Stimulated activated memory B cell treated with anti-CD40 and anti-IgM and Interleukin-4, amounts not matched to agents 10 μg/mL and 1 μg/mL and 100 μg/mL, for 72 hours (primary cell): ENCODE measurements at places on chromosomes 2 and 18.

DNA sequence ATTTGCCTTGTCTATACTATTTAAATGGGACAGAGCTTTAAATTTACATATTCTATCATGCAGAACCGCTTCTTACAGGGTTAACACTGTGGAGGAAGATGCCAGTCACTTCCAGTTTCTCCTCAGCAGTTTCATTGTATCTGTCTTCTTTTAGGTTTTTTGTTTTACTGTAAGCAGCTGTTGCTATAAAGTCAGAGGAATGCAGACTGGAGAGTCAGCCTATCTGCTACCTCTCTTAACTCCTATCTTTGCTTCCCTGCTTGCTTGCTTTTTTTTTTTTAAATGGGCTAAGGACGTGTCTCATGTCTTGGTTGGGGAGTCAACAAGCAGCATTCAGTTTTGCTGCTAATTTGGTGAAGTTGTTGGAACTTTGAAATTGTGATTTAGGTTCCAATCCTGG, 8.9 kb downstream of the EPC2 start:
- peak; percentile 80 for ATAC-seq

- ATAC-seq, result no peak
Measured at GRCh38 chr2:207403950-207404349, 125.8 kb upstream of the CREB1 start.

GRCh38 chr2:126698376-126698775, 42.4 kb downstream of the GYPC start:
- ATAC-seq, result no peak

DNA sequence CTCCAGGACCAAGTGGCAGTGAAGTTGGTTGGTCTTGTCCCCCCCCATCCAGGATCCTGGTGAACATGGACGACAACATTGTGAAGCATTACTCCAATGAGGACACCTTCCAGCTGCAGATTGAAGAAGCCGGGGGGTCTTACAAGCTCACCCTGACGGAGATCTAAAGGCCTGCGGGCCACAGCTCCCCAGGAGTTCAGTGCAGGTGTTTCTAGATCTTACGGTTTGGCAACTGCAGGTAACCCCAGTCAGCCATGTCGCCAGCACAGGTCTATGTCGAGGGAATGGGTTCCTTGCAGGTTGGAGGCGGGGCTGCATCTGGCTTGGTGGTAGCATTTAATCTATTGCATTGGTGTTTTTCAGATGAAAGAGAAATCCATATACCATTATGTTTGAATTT, 42.8 kb upstream of the KLF11 start:
- ATAC-seq, result no peak

DNA sequence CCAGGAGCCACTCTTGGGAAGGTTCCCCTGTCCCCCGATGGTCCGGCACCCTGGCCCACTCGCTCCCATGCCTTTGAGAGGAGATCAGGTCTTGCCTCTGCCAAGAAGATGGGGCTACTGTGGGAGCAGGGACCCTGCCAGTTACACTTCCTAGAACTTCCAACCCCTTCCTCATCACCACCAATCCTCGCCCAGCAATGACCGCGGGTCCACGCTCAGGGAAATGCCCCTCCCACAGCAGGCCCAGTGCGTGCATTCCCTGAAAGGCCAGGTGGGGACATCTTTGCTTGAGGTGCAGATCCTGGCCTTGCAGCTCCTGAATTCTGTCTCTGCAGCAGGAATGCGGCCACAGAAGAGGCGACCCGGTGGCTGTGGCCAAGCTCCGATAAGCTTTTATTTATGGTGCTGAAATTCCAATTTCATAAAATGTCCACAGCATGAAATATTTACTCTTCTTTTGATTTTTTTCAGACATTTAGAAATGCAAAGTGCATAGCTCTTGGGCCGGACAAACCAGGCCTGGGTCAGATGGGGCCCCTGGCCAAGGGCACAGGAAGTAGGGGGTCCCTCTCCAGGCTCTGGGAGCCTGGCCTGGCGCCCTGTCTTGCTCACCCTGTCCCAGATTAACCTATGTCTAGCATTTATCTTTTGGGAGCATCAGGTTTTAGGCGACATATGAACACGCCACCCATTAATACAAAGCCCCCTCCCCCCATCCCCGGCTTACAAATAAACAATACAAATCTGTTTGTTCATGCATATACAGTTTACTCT, 29.8 kb downstream of the PXDN start:
- no peak for ATAC-seq

GRCh38 chr18:10579079-10579867, 53.4 kb downstream of the NAPG start:
- ATAC-seq, result no peak

DNA sequence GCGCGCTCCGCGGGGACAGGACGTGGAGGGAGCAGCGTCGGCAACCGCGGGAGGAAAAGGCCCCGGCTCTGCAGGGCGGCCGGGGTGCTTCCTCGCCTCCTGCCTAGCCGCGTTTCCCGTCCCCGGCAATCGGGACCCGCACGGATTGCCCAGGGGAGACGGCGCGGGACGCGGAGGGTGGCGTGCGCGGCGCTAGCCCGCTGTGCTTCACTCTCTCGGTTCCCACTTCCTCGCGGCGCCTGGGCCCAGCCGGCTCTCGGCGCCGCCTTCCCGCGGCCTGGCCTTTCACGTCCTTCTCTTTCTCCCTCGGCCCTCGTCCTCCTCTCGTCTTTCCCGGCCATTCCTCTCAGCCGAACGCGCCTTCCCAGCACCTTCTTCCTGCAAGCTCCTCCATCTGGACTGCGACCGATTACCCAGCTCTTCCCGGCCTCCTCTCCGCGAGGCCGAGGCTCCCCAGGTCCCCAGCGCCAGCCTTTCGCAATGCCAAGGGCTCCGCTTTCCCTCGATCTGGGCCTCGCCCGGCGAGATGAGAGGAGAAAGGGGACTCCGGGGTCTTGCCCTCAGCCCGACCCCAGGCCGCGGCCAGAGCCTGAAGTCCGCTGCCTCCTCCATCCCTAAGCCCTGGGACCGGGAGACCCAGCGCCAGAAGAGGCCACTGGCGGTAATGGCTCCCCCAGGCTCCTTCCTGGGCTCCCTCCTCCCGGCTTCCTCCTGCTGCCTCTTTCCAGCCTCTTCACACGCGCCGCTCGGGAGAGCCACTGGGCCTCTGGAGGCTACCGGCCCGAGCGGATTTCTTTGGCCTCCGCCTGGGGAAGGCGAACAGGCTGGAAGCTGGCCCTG, 34.3 kb upstream of the ATP6V1B1 start:
- no peak for ATAC-seq

DNA sequence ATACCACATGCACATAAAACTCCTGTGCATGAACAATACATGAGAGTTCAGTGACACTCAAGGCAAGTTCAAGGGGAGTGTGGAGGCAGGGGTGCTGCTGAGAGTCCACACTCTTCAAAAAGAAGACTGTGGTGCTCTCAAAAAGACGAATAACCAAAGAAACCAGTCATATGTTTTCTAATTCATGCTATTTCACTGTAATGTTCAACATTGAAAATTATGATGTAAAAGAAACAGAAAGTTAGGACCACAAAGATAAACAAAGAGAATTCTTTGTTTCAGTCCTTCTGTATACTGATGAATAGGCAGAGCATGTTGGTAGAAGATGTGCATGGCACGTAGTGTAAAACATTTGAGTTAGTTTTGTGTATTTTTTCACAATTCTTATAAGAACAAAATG, 864.2 kb upstream of the LRATD1 start:
- no peak for ATAC-seq

GRCh38 chr2:101295895-101296294, 12.6 kb downstream of the RNF149 start:
- no peak for ATAC-seq

GRCh38 chr2:61432990-61433389, 37.9 kb downstream of the USP34 start:
- no peak for ATAC-seq

GRCh38 chr2:73099486-73099885, 13.3 kb downstream of the RAB11FIP5 start:
- no peak for ATAC-seq

GRCh38 chr18:24491927-24492834, 31.7 kb downstream of the HRH4 start:
- ATAC-seq, result peak; percentile 89

GRCh38 chr2:27356056-27356381, 545 bp downstream of the GTF3C2 start:
- peak; percentile 66 for ATAC-seq

DNA sequence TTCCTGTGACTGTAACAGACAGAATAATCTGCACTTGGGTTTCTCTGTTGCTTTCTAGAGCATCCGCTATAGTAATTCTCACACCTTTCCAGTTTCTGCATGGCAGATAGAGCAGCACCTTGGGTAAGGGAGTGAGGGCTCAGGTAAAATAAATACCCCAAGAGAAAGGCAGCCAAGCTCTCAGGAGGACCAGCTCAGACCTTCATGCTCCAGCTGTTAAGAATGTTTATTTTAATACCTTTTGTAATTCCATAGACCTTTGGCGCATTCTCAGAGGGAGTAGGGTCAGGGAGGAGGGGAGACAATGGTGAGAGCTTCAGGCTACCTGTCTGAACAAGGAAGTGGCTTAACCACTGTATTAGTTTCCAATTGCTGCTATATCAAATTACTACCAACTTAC, 16.2 kb upstream of the TMEM178A start:
- ATAC-seq, result no peak

GRCh38 chr2:64251497-64252250, 107.5 kb upstream of the PELI1 start:
- no peak for ATAC-seq

DNA sequence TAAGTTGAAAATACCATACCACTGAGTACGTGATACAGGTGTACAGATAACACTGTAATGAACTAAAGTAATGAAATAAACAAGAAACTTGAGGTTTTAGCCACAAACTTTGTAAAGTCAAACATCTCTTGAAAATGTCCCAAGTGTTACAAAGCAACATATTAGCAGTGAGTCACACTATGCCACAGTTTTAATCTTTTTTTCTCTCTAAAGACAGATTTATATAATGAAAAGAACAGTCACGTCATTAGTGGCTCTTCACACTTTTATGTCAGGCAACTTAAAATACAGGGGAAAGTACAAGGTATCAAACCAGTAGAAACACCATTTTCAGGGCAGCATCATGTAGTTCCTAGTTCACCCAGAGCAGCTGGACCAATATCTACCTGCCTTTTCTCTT, 42.1 kb downstream of the RAPH1 start:
- ATAC-seq, result no peak

- ATAC-seq, result no peak
Measured at GRCh38 chr2:27369471-27370025, 590 bp downstream of the EIF2B4 start.

GRCh38 chr2:173086518-173087213, 11.0 kb downstream of the MAP3K20 start:
- ATAC-seq, result no peak

GRCh38 chr18:75044296-75044695, 164.6 kb downstream of the PTGR3 start:
- ATAC-seq, result no peak

DNA sequence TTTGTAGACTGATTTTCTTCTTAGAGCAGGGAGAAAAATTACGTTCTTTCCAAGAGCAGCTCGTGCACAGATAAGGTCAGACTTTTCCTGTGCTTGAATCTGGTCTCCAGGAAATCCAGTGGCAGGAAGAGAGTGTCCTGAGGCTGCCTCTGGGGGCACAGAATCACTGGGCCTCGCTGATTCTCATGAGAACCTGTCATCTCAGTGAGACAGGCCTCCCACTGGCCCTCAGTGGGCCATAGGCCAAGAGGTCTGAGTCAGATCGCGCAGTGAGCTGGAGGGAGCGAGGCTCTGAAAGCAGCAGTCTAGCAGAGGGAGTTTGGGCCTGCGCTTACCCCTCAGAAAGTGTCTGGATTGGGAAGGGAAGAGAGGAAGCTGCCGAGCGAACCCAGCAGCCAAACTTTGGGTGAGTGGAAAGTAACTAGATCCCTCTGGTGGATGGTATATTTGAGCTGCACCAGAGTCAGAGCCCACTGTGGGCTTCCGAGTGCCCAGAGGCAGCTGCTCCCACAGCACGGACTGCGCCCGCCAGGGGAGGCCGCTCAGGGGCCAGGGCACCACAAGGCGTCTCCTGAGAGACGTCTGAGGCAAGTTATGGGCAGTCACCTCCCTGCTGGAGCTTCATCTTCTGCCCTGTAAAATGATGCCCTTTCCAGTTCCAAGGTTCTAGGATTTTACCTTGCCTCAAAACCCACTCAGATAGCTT, 8.2 kb downstream of the GDF7 start:
- no peak for ATAC-seq

- no peak for ATAC-seq
Measured at GRCh38 chr2:1497122-1497611, 83.9 kb downstream of the TPO start.

DNA sequence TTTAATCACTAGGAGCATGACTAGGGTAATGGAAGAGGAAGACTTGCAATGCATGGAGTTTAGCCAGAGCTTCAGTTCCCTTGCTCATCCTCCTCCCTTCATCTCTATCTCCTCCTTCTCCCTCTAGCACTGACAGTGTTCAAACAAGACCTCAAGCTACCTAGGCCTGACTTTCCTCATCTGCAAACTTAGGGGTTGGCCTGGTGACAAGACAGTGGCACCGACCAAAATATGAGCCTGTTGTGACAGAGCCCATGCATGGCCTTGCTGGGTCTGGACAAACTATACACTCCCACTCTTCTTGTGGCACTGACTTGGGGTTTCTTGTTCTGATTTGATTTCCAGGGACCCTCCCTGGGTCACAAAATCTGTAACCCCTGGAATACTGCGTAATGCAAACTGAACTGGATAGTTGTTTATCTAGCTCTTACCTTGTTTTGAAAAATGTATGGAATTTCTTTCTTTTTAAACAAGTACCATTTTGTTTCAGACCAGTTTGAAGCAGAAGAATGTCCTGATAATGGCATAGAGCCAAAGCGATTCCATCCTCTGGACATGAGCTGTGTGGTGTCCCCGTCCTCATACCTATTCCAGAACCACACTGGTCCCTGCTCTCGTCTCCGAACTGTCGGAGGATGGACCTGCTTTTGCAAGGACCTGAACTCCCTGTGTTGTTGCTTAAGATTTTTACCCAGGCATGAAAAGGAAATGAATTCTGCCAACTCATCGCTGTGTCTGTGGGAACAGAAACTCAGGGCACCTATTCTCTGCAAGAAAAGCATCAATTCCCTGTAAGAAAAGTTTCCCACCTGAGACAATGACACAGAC, 33.4 kb upstream of the PPP4R1 start:
- ATAC-seq, result no peak
